Karpas-422 (cell line): ENCODE measurements at places on chromosomes 16 and 17.

- no peak overlapping the region for H3K27ac ChIP-seq
- DNase-seq = no peak
- no peaks in the 10 kb centered on the region for H3K36me3 ChIP-seq
- no peaks in the 10 kb centered on the region for H3K27me3 ChIP-seq
- no peak overlapping the region for H3K4me3 ChIP-seq
These were observed 6.5 kb upstream of the CTCF start for GRCh38 chr16:67555795-67556212.

GRCh38 chr16:9092978-9093344 is 1.5 kb downstream of the HAPSTR1 start:
- H3K27ac ChIP-seq = peak overlapping the region; percentile 72
- peaks cover 41% of the 10 kb centered on the region; the same call in 1 of the 2 replicates for H3K36me3 ChIP-seq
- peak; percentile 69 for DNase-seq
- H3K4me1 ChIP-seq = peaks cover 44% of the 10 kb centered on the region
- H3K4me3 ChIP-seq = peak overlapping the region; percentile 87
- no peaks in the 10 kb centered on the region for H3K27me3 ChIP-seq

DNA sequence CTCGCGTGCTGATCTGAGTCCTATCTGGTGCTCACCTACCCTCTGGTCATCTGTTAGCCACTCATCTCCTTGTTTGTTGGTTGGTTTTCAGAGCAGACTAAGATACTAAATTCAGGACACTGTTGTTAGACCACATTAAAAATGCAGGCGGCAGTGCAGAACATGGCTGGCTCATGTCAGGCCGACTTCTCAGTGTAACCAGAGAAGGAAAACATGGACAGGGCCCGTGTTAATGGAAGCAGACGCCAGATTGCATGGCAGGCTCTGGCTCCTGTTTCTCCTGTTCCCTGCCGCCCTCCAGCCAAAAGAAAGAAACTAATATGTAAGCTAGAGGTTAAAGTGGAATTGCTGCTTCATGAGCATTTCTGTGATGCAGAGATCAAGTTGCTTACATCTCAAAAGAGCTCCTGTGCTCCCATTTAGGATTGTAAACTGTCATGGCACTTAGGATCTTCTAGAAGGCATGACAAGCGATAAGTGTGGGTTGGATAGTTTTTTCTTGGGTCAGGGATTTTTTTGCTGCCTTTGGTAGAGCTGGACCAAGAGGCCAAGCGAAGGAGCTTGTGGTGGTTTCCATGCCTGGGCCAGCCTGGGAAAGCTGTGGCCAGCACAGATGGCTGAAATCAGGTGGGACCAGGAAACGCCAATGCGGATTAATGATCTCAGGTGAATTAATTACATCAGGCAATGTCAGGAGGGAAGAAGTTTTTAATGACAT is 56.1 kb downstream of the YPEL2 start:
- no peak for DNase-seq
- no peaks in the 10 kb centered on the region for H3K27me3 ChIP-seq
- no peak overlapping the region for H3K27ac ChIP-seq
- H3K36me3 ChIP-seq = no peaks in the 10 kb centered on the region

GRCh38 chr16:27691721-27692120 is 141.8 kb downstream of the KATNIP start:
- no peak overlapping the region for H3K4me3 ChIP-seq
- DNase-seq = no peak
- no peaks in the 10 kb centered on the region for H3K36me3 ChIP-seq

DNA sequence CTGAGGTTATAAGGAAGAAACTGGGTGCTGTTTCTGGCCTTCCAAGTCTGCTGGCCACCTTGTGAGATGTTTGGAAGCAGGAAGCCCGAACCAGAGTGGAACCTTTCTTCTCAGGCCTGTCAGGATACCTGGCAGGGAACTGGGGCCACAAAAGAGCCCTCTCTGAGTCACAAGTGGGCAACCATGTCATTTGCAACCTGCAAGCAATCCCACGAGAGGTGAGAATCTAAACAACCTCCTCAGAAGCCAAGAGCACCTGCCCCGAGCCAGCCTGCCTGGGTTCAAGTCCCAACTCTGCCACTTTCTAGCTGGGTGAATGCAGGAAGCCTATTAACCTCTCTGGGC is 3.3 kb downstream of the COTL1 start:
- DNase-seq = no peak
- H3K4me3 ChIP-seq = no peak overlapping the region
- H3K27ac ChIP-seq = no peak overlapping the region
- H3K36me3 ChIP-seq = peaks cover 42% of the 10 kb centered on the region

GRCh38 chr16:75092777-75093176 is 23.8 kb downstream of the LDHD start:
- no peak overlapping the region for H3K4me3 ChIP-seq
- DNase-seq = no peak
- no peak overlapping the region for H3K27ac ChIP-seq
- H3K4me1 ChIP-seq = no peaks in the 10 kb centered on the region
- no peaks in the 10 kb centered on the region for H3K27me3 ChIP-seq

DNA sequence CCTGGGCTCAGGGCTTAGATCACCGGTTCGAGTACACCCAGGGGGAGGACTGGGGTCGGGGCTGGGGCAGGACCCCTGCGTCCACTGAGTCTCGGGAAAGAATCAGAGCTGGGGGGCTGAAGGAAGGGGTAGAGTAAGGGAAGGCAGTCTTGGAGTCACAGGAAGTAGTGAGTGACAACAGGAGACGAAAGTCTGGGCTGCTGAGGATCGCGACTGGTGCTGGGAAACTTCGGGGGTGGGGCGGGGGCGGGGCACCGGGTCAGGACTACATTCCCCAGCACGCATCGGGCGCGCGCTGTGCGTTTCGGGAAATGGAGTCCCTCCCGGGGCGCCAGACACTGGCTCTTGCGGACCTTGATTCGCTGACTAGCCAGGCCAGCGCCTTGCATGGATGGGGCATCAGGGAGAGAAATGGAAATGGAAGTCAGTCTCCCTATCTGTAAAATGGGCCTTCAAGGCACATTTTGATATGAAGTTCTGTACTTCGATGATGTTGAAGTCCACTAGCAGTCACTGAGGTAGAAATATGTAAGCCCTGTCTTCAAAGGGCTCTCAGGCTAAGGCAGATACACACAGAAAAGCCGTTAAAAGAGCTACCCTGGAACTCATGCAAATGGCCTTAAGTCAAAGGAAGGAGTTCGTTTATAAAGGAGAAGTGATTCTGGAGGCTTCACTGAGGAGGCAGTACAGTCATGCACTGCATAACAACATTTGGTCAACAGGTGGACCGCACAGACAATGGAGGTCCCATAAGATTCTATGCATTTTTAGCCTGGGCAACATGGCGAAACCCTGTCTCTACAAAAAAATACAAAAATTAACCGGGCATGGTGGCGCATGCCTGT is 697 bp downstream of the CTF1 start:
- H3K4me1 ChIP-seq = peaks cover 55% of the 10 kb centered on the region
- H3K27me3 ChIP-seq = no peaks in the 10 kb centered on the region
- no peaks in the 10 kb centered on the region for H3K36me3 ChIP-seq
- peak overlapping the region; percentile 72 for H3K4me3 ChIP-seq
- peak; percentile 95 for DNase-seq

- H3K4me3 ChIP-seq = no peak overlapping the region
- no peaks in the 10 kb centered on the region for H3K27me3 ChIP-seq
- H3K27ac ChIP-seq = no peak overlapping the region
These were observed 20.8 kb downstream of the GGA3 start for GRCh38 chr17:75240394-75241142.

- H3K4me1 ChIP-seq = peaks cover 10% of the 10 kb centered on the region
- no peak overlapping the region for H3K4me3 ChIP-seq
- no peak for DNase-seq
- no peaks in the 10 kb centered on the region for H3K36me3 ChIP-seq
- no peaks in the 10 kb centered on the region for H3K27me3 ChIP-seq
These were observed 88.5 kb upstream of the TOB1 start for GRCh38 chr17:50954641-50955121.

DNA sequence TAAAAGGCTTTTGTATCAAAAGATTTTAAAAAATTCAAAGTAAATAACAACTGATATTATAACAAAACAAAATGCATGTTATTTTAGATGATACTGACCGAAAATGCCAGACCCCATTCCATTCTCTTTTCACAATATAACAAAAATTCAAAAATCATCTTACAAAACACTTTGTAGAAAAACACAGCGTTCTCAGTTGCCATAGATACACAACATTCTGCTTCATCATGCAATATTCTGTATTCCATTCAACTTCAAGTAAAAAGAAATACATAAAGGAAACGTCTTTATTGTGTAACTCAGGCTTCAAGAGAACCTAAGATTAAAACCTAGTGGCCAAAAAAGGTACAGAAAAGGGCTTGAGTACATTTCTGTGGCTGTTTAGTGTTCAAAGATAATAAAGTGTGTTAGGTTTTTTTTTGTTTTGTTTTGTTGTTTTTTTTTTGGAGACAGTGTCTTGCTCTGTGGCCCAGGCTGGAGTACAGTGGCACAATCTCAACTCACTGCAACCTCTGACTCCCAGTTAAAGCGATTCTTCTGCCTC is 250.5 kb downstream of the CEP112 start:
- H3K27ac ChIP-seq = no peak overlapping the region
- H3K27me3 ChIP-seq = no peaks in the 10 kb centered on the region
- no peaks in the 10 kb centered on the region for H3K36me3 ChIP-seq
- no peak overlapping the region for H3K4me3 ChIP-seq
- DNase-seq = peak; percentile 46

GRCh38 chr17:59521465-59522126 is 43.8 kb upstream of the DHX40 start:
- H3K4me3 ChIP-seq = no peak overlapping the region
- H3K36me3 ChIP-seq = no peaks in the 10 kb centered on the region
- H3K27ac ChIP-seq = no peak overlapping the region
- DNase-seq = peak; percentile 81
- H3K4me1 ChIP-seq = peaks cover 3% of the 10 kb centered on the region; the same call in 1 of the 2 replicates

GRCh38 chr16:50234771-50235556 is 31.4 kb upstream of the ADCY7 start:
- H3K4me1 ChIP-seq = no peaks in the 10 kb centered on the region
- H3K27me3 ChIP-seq = no peaks in the 10 kb centered on the region
- no peak for DNase-seq
- H3K27ac ChIP-seq = no peak overlapping the region
- H3K4me3 ChIP-seq = no peak overlapping the region

DNA sequence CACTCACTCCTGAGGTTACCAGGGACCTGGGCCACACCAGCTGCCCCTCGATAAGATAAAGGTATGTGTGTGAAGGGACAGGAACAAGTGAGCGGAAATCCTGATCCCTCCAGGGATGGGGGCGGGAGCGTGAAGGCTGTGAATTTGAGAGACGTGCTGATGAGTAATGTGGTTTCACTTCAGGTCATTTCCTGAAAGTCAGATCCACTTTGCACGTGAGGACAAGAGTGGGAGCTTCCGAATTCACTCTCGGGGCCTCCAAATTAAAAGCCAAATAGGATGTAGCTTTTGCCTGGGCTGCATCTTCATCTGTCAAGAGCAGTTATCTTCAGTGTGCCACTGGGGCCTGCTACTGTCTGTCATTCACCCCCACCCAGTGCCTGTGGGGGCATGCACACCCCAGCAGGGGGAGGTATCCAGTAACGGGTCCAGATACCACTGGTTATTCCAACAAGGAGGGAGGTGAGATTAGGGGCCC is 87.4 kb upstream of the LHX1 start:
- H3K27me3 ChIP-seq = no peaks in the 10 kb centered on the region
- H3K4me1 ChIP-seq = peaks cover 5% of the 10 kb centered on the region; the same call in 1 of the 2 replicates
- no peak overlapping the region for H3K27ac ChIP-seq
- DNase-seq = no peak

- DNase-seq = no peak
- no peaks in the 10 kb centered on the region for H3K27me3 ChIP-seq
- no peaks in the 10 kb centered on the region for H3K4me1 ChIP-seq
- no peaks in the 10 kb centered on the region for H3K36me3 ChIP-seq
- H3K4me3 ChIP-seq = no peak overlapping the region
- no peak overlapping the region for H3K27ac ChIP-seq
These were observed 80.1 kb downstream of the MGAT5B start for GRCh38 chr17:76948301-76948700.
